Aorta (tissue), 5 donors: ENCODE measurements at places on chromosomes 13 and 19. TPM values are rescaled to one million over a fixed set of nuclear protein-coding genes. Genes with fewer than 3 reads are reported as not detected.

The PRR36 gene
- total RNA-seq = 0.09 TPM

The LILRA2 gene
- 3.5 TPM for total RNA-seq

The CRB3 gene
- total RNA-seq = not detected

The ZIK1 gene
- 6.3 TPM for total RNA-seq

The COQ8B gene
- 39.3 TPM for total RNA-seq

The RPS16 gene
- 1,268 TPM for total RNA-seq

The LYPD3 gene
- total RNA-seq = 1.2 TPM

The TARM1 gene
- total RNA-seq = not detected

The IER2 gene
- total RNA-seq = 239 TPM

The MYO16 gene
- total RNA-seq = 0.48 TPM

The SIGLEC12 gene
- total RNA-seq = 2.0 TPM

GRCh38 chr13:29435125-29435911 lies 160.2 kb downstream of the SLC7A1 start:
- no peak for DNase-seq

GRCh38 chr13:101751488-101751887 lies 299.0 kb downstream of the ITGBL1 start:
- no peak for DNase-seq

- no peak for DNase-seq
Measured at GRCh38 chr19:33815380-33816340, 19.0 kb downstream of the KCTD15 start.

DNA sequence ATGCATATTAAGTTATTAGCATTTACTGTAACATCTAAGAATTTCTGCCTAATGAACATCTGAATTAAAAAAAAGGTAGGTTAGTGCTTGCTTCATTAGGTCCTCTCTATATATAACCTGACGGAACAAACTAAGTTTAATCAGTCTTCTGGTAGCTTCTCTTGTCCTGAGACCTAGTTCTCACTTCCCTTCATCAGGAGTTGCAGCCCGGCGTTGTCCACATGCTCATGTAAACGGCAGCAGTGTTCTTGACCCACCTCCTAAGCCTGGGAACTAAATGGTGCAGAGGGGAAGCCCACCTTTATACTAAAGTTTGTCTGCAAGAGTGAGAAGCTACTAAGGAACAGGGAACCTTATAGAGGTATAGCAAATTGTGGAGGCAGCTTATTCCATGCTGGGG lies 31.9 kb upstream of the CPB2 start:
- DNase-seq = no peak

DNA sequence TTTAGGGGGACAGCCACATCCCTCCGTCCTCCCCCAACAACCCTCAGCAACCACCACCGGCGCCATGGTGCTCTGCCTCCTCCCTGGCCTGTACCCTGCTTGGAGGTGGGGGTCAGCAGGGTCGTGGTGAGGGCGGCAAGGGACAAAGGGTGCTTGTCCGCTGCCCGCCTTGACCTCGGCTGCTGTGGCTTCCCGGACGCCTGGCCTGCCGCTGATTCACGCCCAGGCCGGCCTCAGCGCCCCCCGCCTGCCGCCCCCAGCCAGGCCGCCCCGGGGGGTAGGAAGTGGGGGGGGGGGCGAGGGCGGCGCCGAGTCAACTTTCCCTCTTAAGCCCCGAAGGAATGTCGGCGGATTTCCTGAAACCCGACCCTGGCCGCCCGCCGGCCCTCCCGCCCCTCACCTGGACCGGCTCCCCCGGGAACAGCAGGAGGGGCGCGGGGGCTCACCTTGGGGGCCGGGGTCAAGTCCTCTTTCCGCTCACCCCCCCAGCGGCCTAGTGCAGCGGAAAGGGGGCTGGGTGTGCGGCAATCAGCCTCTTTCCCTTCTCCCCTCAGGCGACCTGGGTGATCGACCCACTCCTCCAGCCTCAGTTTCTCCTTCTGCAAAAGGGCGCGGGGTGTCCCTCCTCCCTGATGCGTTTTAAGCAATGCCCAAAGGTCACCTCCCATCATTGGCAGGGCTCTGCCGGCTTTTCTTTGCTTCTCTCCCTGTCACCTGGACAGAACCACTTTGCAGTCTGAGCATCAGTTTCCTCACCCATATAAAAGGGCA lies 1.9 kb upstream of the TMEM59L start:
- no peak for DNase-seq

DNA sequence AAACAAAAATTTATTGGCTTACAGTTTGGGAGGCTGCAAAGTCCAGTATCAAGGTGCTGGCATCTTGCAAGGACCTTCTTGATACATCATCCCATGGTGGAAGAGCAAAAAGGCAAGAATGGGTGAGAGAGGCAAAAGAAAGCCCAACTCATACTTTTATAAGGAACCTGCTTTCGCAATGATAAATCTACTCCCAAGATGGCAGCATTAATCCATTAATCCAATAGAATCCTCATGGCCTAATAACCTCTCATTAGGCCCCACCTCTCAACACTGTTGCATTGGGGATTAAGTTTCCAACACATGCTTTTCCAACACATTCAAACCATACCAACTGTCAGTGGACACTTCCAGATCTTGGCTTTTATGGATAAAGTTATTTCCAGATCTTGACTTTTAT lies 48.7 kb upstream of the ZNF507 start:
- DNase-seq = no peak

- no peak for DNase-seq
Measured at GRCh38 chr19:41478171-41478570, 35.2 kb downstream of the ERICH4 start.

DNA sequence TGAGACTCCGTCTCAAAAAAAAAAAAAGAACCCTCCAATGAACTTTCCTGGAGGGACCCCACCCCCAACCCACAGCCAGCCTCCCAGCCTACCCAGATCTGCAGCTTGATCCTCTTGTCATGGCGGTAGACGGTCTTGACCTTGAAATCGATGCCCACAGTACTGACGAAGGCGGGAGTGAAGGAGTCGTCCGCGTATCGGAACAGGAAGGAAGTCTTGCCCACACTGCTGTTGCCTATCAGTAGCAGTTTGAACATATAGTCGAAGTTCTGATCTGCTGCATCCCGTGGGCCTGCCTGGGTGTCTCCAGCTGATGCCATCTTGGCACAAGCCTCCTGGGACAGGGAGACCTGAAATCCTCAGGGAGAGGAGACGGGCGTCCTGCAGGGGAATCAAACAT lies 2.4 kb downstream of the RAB3D start:
- no peak for DNase-seq

DNA sequence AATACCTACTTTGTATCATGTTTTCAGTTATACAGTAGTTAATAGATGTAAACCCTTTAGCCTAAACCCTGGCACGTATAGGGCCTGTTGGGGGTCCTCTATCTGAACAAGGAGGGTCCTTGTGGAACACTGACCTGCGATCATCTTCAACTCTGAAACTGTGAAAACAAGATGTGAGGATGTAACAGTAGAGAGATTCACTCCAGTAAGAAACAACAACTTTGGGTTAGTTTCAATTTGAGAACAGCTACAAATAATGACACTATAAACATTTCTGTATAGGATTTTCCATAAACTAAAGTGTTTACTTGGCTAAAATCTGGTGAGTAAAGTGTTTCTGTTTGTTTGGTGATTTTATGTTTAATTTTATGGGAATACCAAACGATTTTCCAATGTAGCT lies 2.1 kb downstream of the CLC start:
- no peak for DNase-seq

DNA sequence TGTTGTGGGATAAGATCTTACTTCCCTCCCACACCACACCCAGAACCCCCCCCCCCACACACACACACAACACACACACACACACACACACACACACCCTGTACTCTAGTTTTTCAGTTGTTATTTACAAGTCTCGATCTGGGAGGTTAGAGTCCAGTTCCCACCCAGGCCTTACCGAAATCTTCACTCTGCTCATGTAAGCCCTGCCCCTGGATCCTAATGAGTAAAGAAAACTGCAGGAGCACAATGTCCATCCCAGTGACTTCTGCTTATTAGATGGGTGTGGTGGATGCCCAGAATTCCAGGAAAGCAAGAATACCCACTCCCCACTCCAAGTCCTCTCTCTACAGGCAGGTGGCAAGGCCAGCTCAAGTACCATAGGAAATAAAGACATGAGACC lies 23.0 kb downstream of the STARD13 start:
- DNase-seq = no peak

DNA sequence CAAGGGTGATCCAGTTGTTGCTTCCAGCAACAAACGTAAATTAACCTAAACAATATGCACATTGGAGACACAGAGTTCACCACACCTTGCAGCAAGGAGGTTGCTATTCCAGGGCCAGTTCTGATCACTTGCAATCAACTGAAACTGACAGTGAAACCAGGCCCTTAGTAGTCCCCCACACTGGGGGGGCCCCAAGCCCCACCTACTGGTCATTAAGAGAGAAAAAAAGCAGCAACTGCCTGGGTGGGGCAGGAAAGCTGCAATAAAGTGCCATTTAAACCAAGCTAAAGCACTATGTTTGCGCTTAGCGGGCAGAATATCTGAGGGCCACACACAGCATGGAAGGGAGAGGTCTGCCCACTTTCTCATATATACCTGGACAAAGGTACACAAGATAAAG lies 51.5 kb downstream of the ATP7B start:
- no peak for DNase-seq

GRCh38 chr19:8423817-8424223 lies 10.7 kb downstream of the MARCHF2 start:
- DNase-seq = peak; percentile 97

DNA sequence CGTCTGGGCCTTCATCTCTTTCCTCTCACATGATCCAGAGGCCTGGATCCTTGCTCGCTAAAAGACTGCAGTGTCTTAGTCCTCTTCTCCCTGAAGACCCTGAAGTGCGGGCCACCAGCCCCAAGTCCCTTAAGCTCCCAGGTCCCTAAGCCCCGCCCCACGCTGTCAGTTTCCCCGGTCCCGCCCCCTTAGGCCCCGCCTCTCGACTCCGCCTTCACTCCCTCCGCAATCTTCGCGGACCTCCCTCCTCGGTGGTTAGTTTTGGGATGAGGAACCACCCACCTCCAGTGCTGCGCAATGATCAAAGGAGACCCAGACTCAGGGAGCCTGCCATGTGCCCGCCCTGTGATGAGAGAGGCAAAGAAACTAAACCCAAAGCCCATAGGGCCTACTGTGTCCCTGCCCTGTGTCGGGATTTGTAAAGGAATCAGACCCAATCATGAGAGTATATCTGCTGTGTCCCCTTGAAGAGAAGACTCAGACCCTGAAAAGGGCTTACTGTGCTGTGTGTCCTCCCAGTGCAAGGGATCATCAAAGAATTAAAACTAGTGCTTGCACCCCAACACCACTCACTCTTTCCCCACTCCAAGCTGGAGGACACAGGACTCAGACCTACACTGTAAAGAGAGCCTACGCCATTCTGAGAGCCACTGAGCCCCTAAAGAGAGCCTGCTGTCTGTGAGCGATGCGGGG lies 3.0 kb upstream of the COX6B1 start:
- DNase-seq = peak; percentile 96

DNA sequence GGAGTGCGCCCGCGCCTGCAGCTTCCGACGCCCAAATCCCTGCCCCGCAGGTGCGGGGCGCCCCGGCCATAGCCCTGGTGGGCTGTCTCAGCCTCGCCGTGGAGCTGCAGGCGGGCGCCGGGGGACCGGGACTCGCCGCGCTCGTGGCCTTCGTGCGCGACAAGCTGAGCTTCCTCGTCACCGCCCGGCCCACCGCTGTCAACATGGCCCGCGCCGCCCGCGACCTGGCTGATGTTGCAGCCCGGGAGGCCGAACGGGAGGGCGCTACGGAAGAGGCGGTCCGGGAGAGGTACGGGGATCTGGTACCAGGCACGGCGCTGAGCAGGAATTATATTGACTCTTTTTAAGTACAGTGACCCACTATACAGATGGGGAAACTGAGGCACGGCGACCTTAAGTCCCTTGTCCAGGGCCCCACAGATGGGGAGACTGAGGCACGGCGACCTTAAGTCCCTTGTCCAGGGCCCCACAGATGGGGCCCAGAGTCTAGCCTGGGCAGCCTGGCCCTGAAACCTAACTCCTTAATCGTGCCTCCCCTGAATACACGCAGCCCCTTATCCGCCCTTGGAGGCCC lies 586 bp downstream of the MRI1 start:
- no peak for DNase-seq

- DNase-seq = no peak
Measured at GRCh38 chr19:5356918-5357317, 16.3 kb upstream of the PTPRS start.

- DNase-seq = no peak
Measured at GRCh38 chr13:25920277-25920676, 131.5 kb downstream of the SHISA2 start.

GRCh38 chr13:43135516-43135915 lies 112.1 kb downstream of the DNAJC15 start:
- no peak for DNase-seq

DNA sequence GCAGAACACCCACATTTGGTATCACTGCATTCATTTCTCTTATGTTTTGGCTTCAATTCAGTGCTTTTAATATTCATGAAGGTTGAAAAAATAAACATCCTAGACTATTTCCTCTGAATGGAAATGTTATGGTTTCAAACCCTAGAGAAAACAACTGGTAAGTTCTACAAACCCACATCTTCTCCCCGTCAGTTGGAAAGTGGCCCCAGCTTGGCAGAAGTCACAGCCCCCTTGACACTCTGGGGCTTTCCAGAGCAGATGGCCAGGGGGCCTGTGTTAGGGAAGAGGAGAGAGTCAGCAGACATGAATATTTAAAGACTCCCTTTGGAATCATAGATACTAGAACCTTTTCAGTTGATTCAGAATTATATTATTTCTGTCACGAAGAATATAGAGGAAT lies 123.9 kb downstream of the SHISA2 start:
- DNase-seq = no peak

- peak; percentile 79 for DNase-seq
Measured at GRCh38 chr19:3576696-3577443, 4.1 kb downstream of the HMG20B start.
